B cell (primary cell): ENCODE measurements at places on chromosomes 7 and 10. TPM values are rescaled to one million over a fixed set of nuclear protein-coding genes. Genes with fewer than 3 reads are reported as not detected.

GRCh38 chr10:79221110-79222051 lies 125.9 kb upstream of the PPIF start:
- H3K4me1 ChIP-seq = no peaks in the 10 kb centered on the region
- H3K27ac ChIP-seq = no peak overlapping the region
- no peaks in the 10 kb centered on the region for H3K27me3 ChIP-seq
- no peak overlapping the region for H3K4me3 ChIP-seq

DNA sequence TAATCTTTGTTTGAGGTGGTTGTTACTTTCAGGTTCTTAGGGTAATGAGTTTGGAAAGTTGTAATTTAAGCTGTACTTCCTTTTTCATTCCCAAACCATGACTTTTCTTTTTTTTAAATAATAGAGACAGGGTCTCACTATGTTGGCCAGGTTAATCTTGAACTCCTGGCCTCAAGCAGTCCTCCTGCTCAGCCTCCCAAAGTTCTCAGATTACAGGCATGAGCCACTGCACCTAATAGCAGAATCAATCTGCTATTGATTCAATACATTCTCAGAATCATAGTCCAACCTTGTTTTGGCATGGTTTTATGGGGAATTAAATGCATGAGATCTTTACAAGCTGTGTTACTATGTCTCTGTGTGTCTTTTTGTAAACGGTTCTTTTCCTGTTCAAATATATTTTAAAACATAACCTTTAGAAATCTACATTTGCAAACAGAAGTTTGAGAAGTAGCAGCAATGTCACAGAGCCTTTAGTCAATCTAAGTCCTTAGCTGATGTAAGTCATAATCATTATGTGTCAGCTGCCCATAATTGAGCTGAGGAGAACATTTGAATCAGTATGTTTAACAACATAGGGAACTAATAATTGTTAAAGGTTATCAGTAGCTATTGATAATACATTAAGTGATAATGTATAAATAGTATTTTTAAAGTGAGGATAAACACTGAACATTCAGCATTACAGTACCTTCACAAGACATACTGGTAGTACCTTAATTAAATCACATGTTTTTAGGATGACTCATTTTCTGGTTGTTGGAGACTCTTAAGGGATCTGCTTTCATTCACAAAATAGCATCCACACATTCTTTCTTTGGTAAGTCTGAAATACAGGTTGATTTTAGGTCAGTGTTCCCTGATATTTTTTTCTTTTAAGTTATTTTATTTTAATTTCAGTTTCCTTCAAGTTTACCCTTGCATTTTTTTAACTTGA lies 8.8 kb downstream of the INPP5F start:
- no peak overlapping the region for H3K4me3 ChIP-seq
- H3K36me3 ChIP-seq = no peaks in the 10 kb centered on the region
- H3K27ac ChIP-seq = no peak overlapping the region
- no peak for DNase-seq

GRCh38 chr7:50657341-50657873 lies 92.2 kb upstream of the DDC start:
- no peak overlapping the region for H3K27ac ChIP-seq
- peaks cover 27% of the 10 kb centered on the region for H3K4me1 ChIP-seq
- no peak for DNase-seq

The TSPAN33 gene
- total RNA-seq = 111 and 117 TPM in 2 replicates

The ARHGAP22 gene
- 2.0 and 4.5 TPM in 2 replicates for total RNA-seq

The EPHA1 gene
- total RNA-seq = 0.12 and 0.49 TPM in 2 replicates

The TAC1 gene
- total RNA-seq = not detected in 2 replicates

The NRCAM gene
- total RNA-seq = 3.6 and 4.6 TPM in 2 replicates

DNA sequence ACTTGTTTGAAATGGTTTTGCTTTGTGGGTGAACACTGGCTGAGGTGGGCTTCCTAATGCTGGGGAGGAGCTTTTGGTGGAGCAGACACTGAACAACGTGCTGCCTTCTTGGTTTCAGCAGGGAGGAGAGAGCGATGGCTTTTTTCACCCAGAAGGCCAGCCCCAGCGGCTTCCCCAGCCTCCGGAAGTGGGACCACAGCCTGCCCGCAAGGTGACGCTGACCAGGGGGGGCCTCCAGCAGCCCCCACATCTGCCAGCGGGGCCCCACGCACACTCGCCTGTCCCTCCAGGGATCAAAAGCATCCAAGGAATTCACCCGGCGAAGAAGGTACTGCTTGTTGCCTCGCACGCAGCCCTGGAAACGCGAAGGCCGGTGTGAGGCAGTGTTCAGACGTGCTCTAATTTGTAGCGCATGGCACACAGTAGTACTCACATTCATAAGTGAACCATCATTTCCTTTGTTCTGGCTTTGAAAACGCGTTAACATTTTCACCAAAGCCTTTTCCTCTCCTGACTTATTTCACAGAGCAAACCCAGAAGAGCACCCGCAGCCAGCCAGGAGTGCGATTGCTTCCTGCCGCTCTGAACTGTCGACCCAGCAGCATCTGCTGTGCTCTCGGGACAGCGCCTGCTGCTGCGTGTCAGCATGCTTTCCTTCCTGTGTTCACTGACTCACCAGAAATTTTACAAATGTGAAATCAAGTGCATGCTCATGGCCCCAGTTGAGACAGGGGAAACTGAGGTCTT lies 48.4 kb downstream of the SHH start:
- H3K27ac ChIP-seq = peak overlapping the region; percentile 0
- H3K36me3 ChIP-seq = peaks cover 8% of the 10 kb centered on the region
- no peaks in the 10 kb centered on the region for H3K27me3 ChIP-seq
- H3K4me1 ChIP-seq = peaks cover 18% of the 10 kb centered on the region
- peak; percentile 47 for DNase-seq
